ENCODE measurements at places on chromosomes 3 and 15.

GRCh38 chr15:33600212-33600611 is 289.4 kb downstream of the RYR3 start:
- no peak for DNase-seq

DNA sequence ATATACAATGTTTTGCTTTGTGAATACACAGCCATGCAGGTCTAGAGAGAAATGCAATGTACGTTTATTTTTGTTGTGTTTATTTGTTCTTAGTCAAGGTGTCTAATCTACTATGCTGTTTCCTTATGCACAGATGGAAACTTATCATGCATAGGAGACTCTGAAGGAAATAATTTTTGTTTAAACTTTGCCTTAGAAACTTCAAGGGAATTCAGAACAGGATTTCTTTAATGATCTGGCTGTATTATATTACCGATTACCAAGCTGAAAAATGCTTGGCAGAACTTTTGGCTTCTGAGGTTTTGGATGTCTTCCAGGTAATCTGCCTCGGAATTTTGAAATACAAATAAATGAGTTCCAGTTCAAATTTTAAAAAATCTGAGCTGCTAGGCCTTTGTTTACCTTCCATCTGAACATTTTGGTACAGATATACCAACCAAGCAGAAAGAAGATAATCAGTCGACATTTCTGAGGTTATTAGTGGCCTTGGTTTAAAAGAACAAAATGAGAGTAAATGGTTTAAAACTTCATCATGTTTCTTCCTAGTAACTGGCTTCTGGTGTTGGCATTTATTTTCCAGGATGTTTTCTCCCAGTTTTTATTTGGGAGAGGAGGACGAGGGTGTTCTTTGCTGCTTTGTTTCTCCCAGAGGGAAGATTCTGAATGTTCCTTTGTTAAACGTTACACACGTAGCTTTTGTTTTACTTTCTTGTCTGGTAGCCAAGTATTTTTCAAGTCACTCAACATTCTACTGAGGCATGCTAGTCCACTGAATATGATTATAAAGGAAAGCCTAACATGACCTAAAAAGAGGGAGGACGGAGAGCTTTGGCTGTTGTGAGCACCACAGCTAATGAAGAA is 421.8 kb upstream of the TBL1XR1 start:
- DNase-seq = no peak

GRCh38 chr3:24830230-24831152 is 335.8 kb upstream of the THRB start:
- no peak for DNase-seq

GRCh38 chr15:32822739-32823138 is 104.9 kb downstream of the GREM1 start:
- no peak for DNase-seq

GRCh38 chr15:56653107-56653506 is 80.2 kb downstream of the ZNF280D start:
- no peak for DNase-seq

DNA sequence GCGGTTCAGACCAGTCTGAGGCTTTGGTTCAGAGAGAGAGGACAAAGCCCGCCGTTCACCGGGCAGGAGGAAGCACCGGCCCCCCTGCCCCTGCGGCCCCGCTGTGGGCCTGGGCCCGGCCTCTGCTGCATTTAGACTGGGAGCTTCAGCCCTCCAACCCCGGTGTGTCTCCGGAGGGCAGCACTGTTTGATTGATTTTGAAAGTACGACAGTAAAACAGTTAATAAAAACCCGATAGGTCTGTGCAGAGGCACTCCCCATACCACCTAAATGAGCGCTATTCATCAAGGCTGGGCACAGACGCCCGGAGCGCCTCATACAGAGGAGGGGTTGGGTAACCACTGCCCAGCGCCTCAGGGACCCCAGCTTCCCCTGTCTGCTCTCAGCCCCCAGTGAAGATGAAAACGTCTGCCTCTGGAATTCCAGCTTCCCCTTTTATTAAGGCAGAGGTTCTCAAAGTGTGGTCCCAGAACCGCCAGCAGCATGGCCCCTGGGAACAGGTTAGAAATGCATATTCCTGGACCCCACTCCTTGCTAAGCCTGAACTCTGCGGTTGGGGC is 256.7 kb upstream of the TLE3 start:
- no peak for DNase-seq

- DNase-seq = no peak
Measured at GRCh38 chr3:123444023-123444422, 4.9 kb downstream of the ADCY5 start.

DNA sequence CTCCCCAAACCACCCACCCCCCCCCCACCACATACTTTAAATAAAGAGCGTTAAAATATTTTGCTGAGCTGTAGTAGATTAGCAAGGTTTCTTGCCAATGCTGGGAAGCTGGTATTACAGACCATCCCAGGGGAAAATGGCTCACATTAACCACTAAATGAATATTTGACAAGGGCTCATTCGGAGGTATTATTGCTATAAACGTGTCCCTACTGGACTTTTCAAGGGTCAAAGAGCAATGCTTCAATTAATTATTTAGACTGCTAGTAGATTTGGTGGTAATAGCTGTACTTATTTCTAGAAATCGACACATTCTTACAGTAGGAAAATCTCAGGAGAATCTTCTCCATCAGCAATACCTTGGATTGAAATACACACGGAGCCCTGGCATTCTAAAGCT is 5.2 kb downstream of the SOX2 start:
- DNase-seq = no peak

GRCh38 chr3:183116025-183116614 is 16.8 kb upstream of the MCCC1 start:
- peak; percentile 82 for DNase-seq

GRCh38 chr3:43659250-43659880 is 31.4 kb upstream of the ABHD5 start:
- DNase-seq = no peak

DNA sequence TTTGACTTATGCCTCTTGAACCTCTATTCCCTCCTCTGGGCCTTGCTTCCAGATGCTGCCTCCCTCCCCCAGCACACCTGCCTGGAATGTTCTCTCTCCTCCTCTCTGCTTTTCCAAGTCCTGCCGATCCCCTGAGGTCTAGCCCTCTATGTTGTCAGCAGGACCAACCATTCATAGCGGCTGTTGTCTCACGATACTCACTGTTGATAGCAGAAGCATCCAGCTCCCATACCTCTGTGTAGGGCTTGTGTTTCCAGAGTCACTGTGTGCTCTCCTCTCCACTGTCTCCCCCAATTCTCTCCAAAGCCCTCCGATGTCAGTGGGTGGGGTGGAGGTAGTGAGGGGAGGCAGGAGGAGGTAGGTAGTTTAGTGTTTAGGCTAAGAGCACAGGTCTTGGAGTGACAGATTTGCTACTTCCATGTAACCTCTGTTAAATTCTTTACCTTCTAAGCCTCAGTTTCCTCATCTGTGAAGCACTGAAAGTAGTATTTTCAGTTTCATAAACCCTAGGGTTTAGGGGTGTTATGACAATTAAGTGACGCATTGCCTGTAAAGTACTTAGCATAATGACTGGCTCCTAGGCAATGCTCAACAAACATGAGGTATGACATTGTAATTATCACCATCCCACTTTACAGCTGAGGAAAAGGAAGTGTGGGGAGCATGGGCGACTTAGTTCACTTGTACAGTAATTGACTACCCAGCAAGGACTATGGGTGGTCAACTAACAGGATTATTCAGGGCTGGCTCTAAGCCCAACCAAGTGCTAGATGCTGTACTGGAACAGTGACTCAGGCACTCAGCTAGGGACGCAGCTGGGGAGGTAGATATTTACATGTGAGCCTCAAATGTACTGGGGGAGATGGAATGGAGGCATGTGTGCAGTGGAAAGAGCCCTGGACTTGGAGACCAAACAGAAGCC is 122.8 kb downstream of the CACNA1D start:
- no peak for DNase-seq

- DNase-seq = no peak
Measured at GRCh38 chr3:120552184-120553172, 43.7 kb upstream of the NDUFB4 start.

GRCh38 chr15:62164396-62165103 is 535 bp downstream of the C2CD4B start:
- no peak for DNase-seq

- no peak for DNase-seq
Measured at GRCh38 chr3:105863608-105864007, 5.2 kb downstream of the CBLB start.

GRCh38 chr3:109023167-109023566 is 69.5 kb upstream of the GUCA1C start:
- no peak for DNase-seq

DNA sequence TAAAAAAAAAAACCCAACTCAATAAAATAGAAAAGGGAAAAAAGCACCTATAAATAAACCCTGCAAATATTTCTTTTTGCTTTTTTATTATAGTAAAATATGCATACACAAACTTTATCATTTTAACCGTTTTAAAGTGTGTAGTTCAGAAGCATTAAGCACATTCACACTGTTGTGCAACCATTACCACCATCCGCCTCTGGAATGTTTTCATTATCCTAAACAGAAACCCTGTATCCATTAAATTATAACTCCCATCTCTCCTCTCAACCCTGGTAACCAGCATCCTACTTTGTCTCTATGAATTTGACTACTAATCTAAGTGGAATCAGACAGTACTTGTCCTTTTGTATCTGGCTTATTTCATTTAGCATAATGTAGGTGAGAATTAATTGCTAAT is 15.0 kb downstream of the CDCP1 start:
- DNase-seq = no peak

DNA sequence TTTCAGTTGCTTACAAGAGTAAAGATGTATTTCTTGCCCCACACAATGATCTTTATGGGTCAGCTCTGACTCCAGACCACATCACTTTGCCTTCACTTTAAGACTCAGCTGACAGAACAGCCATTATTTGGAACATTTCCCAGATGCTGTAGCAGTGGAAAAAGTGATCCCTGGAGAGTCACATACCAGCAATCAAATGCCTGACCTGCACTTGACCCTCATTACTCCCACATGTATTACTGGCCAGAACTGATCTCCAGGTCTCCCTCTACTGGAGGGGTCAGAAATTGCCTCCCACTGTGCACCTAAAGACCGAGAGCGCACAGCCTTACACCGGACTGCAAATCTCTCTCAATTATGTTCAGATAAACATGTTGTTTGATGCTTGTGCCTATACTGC is 88.6 kb upstream of the ZNF385D start:
- no peak for DNase-seq

DNA sequence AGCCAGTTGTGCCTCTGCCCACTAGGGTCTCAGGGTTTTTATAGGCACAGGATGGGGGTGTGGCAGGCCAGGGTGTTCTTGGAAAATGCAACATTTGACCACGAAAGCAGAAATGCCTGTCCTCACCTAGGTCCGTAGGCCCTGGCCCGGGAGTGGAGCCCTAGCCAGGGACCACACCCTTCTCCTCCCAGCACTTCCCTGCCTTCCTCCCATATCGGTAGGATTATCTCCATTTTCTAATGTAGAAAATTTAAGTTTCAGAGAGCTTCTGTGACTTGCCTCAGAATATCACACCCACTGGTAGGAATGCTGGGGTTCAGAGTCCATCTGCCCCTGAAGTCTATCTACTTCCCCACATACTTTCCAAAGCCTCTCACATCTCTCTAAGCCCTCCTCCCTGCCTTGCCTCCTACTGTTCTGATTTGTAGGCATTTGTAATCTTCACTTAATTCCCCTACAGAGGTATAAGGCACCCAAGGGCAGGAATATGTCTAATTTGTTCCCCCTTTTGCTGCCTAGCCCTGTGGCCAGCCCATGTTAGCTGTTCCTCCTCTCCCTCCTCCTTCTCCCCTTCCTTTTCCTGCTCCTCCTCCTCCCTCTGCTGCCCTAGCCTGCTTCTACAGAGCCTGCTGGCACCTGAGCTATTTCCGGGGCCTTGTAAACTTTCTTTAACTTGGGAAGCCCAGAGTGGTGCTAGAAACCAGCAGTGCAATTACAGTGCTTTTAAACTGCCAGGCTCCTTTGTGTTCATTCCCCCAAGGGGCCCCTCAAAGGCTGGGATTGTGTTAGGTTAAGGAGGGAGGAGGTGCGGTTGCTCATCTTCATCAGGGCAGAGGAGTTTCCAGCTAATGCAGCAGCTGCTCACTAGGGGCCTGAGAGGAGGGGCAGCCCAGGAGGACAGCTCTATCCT is 71.1 kb downstream of the MRPL46 start:
- no peak for DNase-seq

DNA sequence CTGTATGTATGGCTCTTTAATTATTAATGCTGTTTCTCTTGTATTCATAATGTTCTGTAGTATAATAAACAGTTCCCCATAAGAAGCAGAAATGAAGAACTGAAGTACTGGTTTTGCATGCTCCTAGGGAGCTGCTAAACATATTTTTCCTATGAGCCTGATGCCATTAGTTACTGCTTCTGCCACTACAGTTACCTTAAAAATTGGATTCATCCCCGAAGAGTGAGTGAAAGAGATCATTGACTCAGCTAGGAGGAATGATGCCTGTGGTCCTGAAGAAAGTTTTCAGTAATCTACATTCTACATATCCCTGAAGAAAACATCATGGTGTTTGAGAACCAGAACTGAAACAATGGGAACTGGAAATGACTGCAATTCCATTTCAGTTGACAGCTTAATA is 37.1 kb upstream of the ST3GAL6 start:
- no peak for DNase-seq

GRCh38 chr3:188234132-188234531 is 80.2 kb downstream of the LPP start:
- DNase-seq = no peak

GRCh38 chr15:30956216-30957124 is 35.0 kb downstream of the MTMR10 start:
- DNase-seq = no peak

DNA sequence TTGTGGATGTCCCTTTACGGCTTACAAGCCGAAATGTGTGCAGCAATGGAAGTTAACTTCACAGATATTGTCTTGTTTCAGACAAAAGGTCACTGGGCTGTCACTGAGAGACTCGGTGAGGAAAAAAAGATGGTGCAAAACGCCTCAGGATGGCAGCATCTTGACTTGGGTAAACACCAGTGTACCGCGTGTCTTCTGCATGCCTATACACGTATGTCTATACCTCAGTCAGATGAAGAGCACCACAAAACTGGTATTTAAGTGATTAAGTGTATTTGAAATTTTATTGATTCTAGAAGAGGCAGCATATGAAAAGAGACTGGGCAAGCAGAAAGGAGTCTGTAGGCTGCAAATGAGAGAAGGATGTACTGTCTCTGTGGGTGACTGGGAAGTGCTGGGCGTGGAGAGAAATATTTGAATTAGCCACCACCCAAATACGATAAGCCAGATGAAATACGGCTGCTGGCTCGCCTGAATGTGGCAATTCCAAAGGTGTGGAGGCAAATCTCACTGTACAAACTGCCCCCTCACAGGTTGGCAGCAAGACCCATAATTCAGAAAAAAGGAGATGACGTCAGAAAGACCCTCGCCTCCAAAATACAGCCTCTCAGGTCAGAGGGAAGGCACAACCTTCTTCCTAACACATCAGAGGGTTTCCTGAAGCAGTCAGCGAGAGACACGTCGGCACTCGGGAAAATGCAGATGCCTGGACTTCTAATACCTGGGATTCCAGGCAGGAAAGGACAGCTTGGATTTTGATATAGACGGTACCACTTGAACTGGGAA is 53.4 kb upstream of the NEO1 start:
- DNase-seq = no peak

- DNase-seq = no peak
Measured at GRCh38 chr3:15876669-15877068, 78.9 kb upstream of the ANKRD28 start.

- no peak for DNase-seq
Measured at GRCh38 chr15:73604477-73604876, 28.7 kb downstream of the NPTN start.

All from iPS DF 6.9 (cell line).